ENCODE measurements at places on chromosomes 11 and 22.

GRCh38 chr11:57277845-57278720, 41.0 kb upstream of the APLNR start:
- DNase-seq = peak; percentile 5

GRCh38 chr22:46854125-46854870, 91.8 kb downstream of the TBC1D22A start:
- no peak for DNase-seq

- no peak for DNase-seq
Observed at GRCh38 chr11:43574949-43575912, 105.3 kb upstream of the HSD17B12 start.

- peak; percentile 54 for DNase-seq
Observed at GRCh38 chr11:76318744-76319384, 62.1 kb downstream of the THAP12 start.

DNA sequence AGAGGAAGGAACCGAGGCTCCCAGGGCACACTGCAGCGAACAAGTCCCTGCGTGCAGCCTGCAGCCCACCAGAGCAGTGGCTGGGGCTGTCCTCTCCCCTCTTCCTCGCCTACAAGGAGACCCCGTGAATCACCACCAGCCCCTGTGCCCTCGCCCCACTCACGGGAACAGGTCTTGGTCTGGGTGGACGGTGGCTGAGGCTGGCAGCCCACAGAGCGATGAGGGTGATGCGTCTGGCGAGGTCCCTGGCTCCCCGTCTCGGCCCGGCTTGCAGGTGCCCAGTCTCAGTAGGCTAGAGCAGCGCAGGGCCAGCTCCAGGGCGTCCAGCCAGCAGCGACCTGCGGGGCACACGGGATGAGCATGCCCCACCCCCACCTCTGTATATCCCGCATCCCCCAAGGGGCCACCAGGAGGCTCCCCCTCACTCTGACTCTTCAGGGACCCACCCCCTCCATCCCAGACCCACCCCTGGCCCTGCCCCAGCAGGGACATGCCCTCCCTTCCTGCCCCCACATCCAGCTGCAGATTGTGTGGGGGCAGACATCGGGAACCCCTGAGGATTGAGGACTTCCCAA, 50.5 kb upstream of the CARS1 start:
- no peak for DNase-seq

GRCh38 chr22:30040499-30041260, 39.6 kb upstream of the HORMAD2 start:
- no peak for DNase-seq
